CD4-positive, alpha-beta T cell treated with Interleukin-1 beta for 1 hour (primary cell): ENCODE measurements at places on chromosomes 2 and 18.

- no peak for DNase-seq
These were observed 171.0 kb downstream of the HRH4 start for GRCh38 chr18:24631243-24632025.

GRCh38 chr2:238060096-238060541 lies 682 bp upstream of the SCLY start:
- DNase-seq, result no peak

DNA sequence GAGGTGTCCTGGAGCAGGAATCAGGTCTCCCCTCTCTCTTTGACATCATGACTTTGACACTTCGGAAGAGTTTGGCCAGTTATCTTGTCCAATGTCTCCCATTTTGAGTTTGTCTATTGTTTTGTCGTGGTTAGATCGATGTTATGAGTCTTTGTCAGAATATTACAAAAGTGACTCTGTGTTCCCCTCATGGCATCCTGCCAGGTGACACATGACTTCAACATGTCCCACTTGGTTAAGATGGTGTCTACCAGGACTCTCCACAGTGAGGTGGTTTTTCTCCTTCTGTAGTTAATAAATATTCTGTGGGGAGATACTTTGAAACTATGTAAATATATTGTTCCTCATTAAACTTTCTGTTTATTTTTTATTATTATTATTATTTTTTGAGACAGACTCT lies 76.6 kb upstream of the BZW1 start:
- DNase-seq, result no peak

DNA sequence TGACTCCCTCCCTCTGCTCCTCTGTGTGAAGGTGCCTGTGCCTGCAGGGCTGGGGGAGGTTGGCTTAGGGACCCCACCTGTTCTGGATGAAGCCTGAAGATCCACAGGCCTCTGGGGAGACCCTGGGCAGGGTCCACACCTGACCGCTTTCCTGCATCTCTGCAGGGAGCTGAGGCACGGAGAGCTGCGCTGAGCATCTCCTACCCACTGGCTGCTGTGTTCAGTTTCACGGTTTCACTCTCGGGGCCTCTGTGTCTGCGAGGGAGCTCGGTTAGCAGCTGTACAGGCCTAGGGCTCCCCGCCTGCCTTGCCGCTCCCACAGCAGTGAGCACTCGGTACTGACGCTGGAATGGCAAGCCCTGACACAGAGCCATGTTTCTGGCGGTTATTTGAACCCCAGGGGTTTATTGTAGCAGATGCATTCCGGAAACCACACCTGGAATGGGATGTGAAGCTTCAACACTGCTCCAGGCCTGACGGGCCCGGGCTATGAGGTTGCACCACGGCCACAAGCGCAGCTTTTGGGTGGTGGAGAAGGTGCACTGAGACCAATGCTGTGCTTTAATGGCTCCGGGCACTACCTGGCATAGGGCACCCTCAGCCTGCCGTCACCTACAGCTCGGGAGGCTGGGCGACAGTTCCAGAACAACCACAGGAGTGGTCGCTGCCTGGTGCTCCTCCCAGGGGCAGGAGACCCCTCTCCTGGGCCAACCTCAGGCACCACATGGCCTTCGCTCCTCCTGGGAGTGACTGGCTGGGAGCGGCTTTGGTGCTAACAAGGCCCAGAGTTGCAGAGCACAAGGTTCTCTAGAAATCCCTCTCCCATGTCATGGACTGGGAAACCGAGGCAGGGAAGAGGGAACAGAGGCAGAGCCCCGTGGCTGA lies 257.9 kb downstream of the NDUFA10 start:
- no peak for DNase-seq

GRCh38 chr2:229634601-229635370 lies 79.6 kb downstream of the DNER start:
- no peak for DNase-seq

GRCh38 chr2:137959166-137959565 lies 5.1 kb upstream of the HNMT start:
- no peak for DNase-seq

DNA sequence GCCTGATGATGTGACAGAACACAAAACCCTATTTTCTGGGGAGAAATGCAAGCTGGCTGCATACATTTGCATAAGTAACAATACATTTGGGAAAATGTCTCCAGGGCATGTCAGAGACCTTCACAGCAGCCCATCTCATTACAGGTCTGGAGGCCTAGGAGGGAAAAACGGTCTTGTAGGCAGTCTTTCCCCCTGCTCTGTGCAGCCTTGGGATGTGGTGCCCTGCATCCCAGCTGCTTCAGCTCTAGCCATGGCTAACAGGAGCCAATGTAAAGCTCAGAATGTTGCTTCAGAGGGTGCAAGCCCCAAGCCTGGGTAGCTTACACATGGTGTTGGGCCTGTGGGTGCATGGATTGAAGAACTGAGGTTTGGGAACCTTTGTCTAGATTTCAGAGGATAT lies 133.0 kb downstream of the CCDC178 start:
- no peak for DNase-seq

DNA sequence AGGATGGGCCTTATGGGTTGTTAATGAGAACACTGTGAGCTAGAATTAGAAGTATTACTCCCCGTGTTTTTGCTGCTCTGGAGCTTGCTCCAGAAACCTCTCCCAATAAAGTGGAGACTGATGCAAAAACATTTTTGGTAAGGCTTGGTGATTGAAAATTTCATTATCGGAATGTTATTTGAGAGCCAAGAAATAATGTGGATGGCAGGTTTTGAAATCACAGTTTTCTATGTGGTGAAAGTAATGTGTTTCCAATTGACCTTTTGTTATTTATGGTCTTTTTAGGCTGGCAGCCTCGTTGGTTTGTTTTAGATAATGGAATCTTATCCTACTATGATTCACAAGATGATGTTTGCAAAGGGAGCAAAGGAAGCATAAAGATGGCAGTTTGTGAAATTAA lies 5.1 kb downstream of the PLEKHA3 start:
- no peak for DNase-seq
